ENCODE measurements at places on chromosomes 1 and 21.
A peak's percentile ranks its signal among the peaks of the same experiment; 100 is the strongest.

GRCh38 chr1:190679044-190679443 is 201.4 kb upstream of the BRINP3 start:
- DNase-seq, result no peak

GRCh38 chr1:12615159-12615864 is 2.7 kb downstream of the DHRS3 start:
- DNase-seq, result no peak

GRCh38 chr1:32199043-32199716 is 1.2 kb upstream of the CCDC28B start:
- DNase-seq, result no peak

DNA sequence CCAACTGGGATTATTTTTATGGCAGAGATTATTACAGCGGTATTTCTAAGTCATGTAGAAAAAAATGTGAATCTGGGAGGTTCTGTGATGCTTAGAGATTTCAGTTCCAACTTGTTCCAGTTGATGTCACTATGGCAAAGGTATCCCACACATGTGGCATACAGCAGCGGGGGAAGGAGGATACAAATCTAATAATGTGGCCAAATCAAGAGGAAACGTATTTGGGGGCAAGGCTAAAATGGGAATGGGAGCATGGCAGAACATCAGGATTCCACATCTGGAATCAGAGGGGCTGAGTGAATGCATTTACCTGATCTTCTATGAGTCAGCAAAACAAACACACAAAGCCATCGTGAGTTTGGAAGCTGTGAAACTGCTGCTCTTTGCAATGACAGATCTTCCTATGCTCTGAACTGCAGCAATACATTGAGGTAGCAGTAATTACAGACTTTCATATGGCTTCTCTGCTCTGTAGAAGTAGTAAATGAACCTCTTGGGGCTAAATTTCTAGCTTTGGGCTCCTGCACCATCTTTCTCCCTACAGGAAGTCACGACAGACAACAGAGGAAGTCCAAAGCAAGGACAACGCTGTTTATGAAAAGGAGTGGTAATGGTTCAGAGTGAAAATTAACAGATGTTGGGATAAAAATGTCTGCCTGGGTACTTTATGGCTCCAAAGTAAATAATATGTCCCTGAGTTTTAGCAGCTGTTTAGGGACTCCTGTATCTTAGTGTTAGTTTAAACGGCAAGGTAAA is 55.5 kb downstream of the GABPA start:
- no peak for DNase-seq

GRCh38 chr1:9278585-9279153 is 14.0 kb upstream of the SPSB1 start:
- no peak for DNase-seq

DNA sequence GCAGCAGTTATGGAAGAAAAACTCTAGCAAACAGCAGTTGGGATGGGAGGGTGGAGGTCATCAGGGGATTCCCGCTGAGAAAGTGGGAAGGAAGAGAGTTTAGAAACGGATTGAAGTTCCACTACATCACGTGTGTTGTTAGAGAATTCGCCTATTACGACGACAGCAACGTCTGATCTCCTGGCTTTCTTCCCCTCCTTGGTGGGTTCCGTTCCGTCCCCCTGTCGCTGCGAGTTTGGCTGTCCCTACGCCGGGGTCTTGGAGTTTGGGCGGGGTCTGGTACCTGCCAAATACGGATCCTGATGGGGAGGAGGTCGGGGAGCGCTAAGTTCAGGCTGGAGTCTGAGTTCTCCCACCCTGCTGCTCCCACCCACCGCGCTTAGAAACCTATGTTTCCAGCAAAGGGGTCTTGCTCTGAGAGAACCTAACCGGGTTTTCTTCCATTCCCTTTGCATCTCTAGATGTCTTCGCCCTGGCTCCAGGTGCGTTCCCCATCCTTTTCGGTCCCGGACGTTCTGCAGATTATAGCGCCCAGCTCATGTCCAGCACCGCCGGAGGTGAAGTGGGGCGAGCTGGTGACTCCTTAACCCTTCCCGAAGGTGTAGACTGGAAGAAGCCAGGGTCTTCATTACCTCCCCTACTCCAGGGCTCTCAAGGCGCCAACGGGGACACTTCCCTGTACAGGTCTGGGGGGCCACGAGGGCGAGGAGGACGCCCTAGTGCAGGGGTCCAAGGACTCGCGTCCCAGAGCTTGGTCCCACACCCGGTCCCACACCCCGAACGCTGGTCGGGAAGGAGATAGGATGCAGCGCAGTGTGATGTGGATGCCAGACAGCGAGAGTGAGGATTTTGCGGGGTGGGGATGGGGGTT is 641 bp upstream of the KCNK2 start:
- DNase-seq, result no peak

DNA sequence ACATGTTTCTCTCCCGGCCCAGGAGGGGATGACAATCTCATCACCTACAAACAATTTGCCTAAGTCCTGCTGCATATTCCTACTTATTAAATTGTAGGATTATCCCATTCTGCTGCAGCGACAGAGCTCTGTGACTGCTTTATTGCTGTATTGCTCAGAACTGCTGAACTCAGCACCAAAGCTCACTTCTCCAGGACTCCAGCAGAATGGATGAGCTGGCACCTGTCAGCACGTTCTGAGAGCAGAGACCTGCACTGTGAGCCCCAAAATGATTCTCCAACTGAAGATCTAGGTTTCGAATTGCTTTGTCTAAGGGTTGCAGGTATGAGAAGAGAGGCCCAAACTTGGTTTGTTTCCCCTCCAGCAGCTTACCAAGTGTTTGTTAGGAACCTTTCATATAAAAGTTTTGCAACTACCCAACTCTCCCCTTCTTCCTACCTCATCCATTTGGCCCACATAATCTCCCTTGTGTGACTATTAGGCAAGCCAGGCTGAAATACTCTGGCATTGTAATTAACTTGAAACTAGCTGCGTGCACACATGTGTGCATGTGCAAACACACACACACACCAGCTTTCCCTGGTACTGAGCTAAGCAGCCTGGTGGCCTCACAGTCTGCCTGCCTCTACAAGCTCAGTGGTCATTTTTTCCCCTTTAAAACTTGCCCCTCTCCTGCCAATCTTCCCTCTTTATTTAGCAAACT is 161.4 kb upstream of the CAMK1G start:
- DNase-seq, result no peak

GRCh38 chr1:59718989-59719360 is 95.8 kb upstream of the HOOK1 start:
- DNase-seq, result no peak

- DNase-seq, result no peak
Measured at GRCh38 chr1:159430985-159431384, 1.0 kb upstream of the OR10J4 start.

GRCh38 chr21:36835383-36835795 is 131.1 kb downstream of the HLCS start:
- DNase-seq, result no peak

GRCh38 chr1:107782217-107782845 is 182.6 kb downstream of the VAV3 start:
- peak; percentile 32 for DNase-seq

GRCh38 chr1:81126989-81127581 is 673.6 kb upstream of the ADGRL2 start:
- DNase-seq, result no peak

DNA sequence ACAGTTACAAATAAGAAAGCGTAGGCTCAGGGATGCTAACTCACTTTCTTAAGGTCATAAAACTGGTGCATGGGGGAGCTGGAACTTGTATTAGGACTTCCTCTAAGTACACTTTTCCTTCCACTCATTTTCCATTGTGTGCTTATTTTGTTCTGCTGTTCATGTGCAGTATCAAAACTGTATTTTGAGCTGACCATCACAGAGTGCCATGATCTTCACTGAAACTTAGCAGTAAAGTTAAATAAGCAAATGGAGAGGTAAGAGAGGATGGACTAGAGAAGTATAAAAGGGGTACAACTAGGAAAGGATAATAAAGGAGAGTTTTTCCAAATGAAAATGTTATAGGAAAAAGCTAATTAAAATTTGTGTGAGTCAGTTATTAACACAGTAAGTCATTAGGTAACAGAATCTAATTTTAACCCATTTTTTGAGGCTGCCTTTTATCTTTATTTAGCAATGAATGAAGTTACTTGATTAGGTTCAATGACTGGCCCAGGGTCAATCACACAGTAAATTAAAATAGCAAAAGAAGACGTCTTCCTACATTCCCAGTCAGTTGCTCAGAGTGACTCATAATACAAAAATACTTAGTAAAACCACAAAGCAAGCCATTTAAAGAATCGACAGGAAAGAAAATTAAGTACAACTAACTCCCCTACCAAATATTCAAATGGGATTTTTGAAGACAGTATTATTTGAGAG is 165.8 kb upstream of the C1orf105 start:
- DNase-seq, result no peak

DNA sequence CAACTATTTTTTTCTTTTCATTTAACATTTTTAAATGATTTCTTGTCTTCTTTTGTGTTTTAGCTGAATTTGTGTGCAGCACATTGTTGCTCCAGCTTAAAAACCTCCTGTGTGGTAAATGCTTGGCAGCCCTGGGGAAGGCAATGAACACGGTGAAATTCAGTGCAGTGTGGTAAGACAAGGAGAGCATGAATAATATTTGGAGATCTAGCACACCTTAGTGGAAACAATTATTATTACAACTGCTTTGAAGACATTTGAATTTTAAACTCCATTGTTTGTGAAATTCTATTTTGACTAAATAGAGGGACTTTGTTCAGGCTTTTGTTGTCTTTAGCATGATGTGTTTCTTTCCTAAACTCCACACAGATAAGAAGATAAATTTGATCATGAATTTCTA is 242.6 kb upstream of the CXADR start:
- DNase-seq, result no peak

- DNase-seq, result no peak
Measured at GRCh38 chr1:201982082-201982622, 296 bp upstream of the RNPEP start.

GRCh38 chr1:14010476-14010875 is 310.5 kb downstream of the PRDM2 start:
- no peak for DNase-seq

DNA sequence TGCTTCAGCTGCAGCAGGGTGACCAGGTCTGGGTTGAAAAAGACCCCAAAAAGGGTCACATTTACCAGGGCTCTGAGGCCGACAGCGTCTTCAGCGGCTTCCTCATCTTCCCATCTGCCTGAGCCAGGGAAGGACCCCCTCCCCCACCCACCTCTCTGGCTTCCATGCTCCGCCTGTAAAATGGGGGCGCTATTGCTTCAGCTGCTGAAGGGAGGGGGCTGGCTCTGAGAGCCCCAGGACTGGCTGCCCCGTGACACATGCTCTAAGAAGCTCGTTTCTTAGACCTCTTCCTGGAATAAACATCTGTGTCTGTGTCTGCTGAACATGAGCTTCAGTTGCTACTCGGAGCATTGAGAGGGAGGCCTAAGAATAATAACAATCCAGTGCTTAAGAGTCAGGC is 2.9 kb downstream of the C1QA start:
- DNase-seq, result peak; percentile 21

DNA sequence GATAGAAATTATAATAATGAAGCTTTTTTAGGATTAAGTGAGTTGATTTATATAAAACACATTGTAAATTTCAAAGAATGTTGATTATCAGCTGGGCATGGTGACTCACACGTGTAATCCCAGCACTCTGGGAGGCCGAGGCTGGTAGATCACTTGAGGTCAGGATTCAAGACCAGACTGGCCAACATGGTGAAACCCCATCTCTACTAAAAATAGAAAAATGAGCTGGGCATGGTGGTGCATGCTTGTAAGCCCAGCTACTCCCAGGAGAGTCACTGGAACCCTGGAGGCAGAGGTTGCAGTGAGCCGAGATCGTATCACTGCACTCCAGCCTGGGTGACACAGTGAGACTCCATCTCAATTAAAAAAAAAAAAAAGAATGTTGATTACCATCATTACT is 18.4 kb downstream of the ADAMTS1 start:
- no peak for DNase-seq

DNA sequence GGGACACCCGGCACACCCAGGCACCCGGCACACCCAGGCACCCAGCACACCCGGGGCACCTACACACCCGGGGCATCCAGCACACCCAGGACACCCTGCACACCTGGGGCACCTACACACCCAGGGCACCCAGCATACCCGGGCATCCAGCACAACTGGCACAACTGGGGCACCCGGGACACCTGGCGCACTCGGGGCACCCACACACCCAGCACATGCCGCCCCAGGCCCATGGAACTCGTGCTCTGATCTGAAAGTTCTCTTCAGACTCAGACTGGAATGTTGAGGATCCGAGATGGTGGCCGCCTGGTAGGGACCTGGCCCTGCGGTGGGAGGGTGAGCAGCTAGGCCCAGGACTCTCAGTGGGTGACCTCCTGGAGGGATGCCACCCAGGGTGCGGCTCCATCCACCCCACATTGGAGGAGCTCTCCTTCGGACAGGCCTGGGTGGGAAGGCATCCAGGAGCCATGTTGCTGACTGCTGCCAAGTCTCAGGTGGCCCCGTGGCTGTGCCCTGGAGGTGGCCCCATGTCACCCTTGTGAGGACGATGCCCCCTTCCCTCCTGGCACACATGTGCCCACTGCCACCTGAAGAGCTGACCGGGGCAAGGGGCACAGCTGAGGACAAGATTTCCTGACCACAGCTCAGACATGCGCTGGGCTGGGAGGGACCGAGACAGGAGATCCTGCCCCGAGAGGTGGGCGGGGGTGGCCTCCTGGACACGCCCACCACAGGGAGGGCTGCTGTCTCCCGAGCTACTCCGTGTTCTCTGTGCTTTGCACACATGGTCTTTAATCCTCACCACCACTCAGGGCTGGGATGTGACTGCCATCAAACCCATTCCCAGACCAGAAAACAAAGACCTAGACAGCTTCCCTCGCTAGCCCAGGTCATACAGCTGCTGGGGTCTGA is 37.0 kb downstream of the UBE2G2 start:
- no peak for DNase-seq

- no peak for DNase-seq
Measured at GRCh38 chr1:96688767-96689166, 32.8 kb upstream of the PTBP2 start.

DNA sequence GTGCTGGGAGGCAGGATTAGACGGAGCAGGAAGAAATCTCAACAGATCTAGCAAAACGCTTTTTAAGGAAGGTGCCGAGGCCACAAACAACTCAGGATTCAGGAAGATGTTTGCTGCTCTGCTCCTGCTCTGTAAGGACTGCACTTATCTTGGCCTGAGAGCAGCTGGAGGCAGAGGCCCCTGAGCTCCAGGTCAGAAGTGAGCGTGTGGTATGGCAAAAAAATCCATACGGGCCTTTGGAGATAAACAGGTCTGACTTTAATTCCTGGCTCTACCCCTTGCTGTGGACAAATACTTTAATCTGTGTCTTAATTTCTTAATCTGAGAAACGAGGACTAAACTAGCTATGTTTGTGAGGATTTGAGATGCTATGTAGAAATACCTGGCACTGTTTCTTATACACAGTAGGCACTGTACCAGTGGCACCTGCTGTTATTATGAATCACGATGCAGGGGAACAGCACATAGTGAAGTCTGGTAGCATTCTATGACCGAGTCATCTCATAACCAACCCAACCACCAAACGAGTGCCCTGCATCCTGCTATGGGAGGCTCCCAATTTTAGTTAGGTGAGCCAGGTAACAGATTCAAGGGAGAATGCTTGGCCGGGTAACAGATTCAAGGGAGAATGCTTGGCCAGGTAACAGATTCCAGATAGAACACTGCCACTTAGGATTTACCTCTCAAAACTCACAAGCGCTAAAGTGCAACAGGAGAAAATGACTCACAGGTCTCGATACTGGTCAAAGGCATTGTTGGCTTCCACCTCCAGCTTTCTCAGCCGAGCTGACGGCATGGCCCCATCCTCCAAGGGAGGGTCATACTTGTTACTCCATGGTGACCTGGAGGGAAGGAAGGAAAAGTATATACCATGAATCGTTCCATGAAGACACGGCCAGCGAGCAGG is 65.9 kb downstream of the SLC66A1 start:
- no peak for DNase-seq

- no peak for DNase-seq
Measured at GRCh38 chr1:85570446-85571180, 9.9 kb upstream of the CCN1 start.

All from CMK (cell line).